ENCODE measurements at places on chromosomes 1 and 21.

DNA sequence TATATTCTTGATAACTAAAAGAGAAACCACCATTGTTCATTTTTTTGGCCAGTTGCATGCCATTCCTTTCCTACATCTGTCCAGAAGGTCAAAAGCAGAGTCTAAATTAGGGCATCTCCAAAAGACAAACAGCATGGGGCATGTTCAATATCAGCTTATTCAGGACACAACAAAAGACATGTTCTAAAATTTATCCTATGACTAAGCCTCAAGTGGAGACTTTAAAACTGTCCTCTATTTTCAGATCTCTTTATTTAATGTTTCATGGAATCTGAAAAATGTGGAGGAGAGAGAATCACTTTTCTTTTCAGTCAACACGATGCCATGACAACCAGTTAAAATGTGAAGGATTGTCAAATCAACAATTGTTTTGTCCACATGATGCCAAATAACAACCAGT lies 303.4 kb upstream of the PRMT6 start:
- no peak for DNase-seq

DNA sequence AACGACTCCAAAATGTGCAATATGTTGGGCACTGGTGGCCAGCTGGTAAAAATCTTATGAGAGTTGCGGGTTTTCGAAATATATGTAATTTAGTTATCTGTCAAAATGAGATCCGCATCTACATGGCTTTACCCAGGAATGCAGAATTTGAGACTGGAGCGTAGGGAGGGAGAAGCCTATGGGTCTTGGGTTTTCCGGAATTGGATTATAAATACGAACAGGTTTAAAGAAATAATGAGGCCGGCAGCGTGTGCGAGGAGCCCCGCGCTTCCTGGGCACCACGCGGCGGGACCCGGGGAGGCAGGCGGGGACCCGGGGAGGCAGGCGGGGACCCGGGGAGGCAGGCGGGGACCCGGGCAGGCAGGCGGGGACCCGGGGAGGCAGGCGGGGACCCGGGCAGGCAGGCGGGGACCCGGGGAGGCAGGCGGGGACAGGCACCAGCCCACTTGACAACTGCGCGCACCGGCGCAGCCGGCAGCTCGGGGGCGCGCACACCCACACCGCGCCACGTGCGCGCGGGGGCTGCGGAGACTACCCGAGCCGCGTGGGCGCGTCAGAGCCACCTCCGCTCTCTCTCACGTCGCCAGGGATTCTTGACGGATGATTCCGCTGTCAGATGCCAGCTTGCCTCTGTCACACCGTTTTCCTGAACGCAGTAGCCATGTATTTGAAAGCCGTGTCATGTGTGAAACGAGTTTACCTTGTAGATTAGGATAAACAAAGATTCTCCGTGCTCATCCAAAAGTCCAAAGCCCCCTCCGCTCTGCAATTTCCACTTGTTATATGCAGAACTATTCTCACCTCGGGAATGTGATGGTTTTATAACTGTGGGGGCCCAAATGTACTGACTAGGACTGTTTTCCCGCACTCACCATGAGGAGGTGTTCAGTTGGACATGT lies 54.3 kb upstream of the HNRNPU start:
- DNase-seq = peak; percentile 58

DNA sequence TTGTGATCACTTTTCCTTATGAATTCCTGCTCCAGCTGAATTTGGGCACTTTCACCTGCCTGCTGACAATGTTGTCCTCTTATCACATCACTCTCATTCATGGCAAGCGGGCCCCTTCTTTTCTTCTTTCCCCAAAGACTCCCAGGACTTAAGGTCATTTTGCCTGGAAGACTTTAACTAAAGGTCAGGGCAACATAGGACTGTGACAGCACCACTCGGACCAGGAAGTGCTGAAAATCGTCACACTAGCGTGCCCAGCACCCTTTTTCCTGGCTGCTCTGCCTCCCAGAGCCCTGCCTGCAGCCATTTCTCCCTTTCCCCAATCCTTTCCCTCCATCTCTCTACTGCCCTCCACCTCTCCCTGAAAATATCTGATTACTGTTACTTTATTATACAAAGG lies 35.4 kb downstream of the CD34 start:
- no peak for DNase-seq

DNA sequence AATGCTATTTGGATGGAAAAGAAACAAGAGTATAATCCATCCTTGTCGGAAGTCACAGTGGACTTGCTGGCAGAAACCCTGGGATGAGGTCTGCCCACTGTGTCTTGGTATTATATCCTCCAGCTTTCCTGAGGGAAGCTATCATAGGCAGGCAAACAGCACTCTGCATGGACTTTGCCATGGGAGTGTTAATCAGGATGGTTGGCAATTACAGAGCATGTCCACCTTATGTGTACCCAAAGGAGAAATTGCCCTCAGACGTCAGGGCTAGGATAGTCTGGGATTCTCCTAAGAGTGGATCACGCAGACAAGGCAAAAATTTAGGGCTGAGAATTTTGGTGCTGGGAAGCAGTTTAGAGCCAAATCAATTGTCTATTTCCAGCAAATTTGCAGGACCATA lies 184.9 kb upstream of the ESRRG start:
- no peak for DNase-seq

GRCh38 chr1:156750711-156751450 lies 594 bp downstream of the HDGF start:
- peak; percentile 55 for DNase-seq

GRCh38 chr21:25373126-25374082 lies 233.9 kb downstream of the MRPL39 start:
- DNase-seq = no peak

DNA sequence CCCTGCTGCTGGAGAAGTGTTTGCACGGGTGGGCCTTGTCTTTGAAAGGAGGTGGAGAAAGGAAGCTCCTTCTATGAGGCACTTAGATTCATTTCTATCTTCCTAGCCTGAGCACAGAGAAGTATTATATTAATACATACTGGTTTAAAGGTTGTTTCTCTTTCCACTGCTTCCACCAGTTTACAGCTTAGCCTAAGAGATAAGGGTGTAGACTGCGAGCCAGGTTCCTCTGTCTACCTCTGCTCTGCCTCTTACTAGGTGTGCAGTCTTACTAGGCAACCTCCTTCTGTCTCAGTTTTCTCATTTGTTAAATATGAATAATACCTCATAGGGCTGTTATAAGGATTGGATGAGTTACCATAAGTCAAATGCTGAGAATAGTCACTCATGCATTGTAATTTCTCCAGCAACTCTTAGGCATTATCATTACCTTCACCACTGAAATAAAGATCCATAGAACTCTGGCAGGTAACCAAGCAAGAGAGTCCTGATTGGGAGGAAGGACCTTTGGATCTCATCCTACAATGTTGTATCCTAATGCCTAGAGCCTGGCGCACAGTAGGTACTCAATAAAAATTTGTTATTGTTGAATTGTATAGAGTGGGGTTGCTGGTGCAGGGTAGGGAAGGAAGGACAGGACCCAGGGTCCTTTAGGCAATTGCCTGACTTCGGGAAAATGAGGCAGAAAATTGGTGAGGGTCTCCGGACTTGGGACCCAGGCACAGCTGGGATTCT lies 95.1 kb downstream of the TBX19 start:
- DNase-seq = no peak

GRCh38 chr1:248837045-248837780 lies 811 bp upstream of the ZNF672 start:
- DNase-seq = peak; percentile 1

GRCh38 chr1:227815468-227816409 lies at the start of gene PRSS38:
PRSS38 (plus strand) TSS chr1:227815675; CDS start chr1:227815717, 42 bp downstream.
- no peak for DNase-seq

- no peak for DNase-seq
Observed at GRCh38 chr1:19028110-19028509, 71.6 kb upstream of the IFFO2 start.

- DNase-seq = no peak
Observed at GRCh38 chr1:153430166-153430553, 13.8 kb downstream of the S100A7A start.

GRCh38 chr1:171484760-171485374 lies 463 bp upstream of the PRRC2C start:
- no peak for DNase-seq

GRCh38 chr1:31879981-31880608 lies 58.1 kb downstream of the PTP4A2 start:
- no peak for DNase-seq

DNA sequence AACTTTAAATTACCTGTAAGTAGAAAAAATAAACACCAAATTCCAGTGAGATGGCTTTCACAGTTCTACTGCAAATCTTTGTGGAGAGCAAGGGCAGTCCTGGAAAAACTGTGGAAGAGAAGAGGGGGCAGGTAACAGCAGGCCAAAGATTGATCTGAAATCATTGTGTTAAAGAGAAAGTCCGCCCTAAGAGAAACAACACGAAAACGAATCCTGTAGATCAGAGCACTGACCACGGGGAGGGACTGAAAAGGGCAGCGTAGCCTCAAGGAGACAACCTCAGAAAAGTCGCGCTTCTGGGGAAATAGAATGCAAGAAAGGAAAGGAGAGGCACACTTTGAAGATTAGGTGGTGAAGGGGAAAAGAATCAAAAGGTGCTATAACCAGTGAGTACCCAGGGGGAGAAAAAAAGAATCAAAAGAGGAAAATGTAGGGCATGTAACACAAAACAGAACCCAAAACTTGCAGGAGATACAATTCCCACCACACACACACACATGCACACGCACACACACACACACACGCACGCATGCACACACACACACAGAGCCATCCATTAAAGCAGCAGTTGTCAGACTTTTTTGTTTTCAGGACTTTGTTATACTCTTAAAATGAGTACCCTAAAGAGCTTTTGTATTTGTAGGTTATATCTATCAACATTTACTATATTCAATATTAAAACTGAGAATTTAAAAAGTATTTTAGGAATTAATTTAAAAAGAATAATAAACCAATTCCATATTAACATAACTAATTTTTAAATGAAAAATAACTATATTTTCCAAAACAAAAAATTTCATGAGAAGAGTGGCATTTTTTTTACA lies 28.0 kb upstream of the KLF17 start:
- no peak for DNase-seq

GRCh38 chr1:208025031-208025430 lies 114.1 kb upstream of the CD34 start:
- no peak for DNase-seq

- no peak for DNase-seq
Observed at GRCh38 chr1:40745176-40745575, 38.4 kb upstream of the KCNQ4 start.

DNA sequence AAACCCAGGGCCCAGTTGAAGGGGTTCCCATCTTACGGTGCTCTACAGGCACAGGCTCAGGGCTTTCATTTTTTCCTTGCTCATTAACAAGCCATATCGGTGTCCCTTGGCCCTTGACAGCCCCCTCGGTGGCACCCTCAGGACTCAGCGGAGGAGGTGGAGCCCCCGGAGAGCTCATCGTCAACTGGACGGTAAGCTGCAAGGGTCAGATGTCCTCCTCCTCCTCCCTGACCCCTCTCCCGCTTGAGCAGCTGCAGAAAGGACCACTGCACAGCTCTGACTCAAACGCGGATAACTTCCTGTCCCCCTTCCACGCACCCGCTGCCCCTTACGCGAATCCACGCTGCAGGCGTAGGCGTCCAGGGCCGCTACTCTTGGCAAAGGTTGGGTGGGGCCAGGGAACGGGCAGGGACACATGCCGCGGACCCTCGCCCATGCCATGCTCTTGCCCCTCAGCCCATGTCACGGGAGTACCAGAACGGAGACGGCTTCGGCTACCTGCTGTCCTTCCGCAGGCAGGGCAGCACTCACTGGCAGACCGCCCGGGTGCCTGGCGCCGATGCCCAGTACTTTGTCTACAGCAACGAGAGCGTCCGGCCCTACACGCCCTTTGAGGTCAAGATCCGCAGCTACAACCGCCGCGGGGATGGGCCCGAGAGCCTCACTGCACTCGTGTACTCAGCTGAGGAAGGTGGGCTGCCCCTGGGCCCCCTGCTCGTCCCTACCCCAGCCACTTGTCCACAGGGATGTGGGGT lies 14.7 kb downstream of the TMEM81 start:
- DNase-seq = no peak

- DNase-seq = no peak
Observed at GRCh38 chr1:1239614-1240347, 6.7 kb downstream of the C1QTNF12 start.

All from activated CD4-positive, alpha-beta T cell treated with anti-CD3 and anti-CD28 coated beads for 48 hours (primary cell).